CD4-positive, alpha-beta T cell treated with Interleukin-15 for 4 hours (primary cell): ENCODE measurements at places on chromosomes 1 and 21.

DNA sequence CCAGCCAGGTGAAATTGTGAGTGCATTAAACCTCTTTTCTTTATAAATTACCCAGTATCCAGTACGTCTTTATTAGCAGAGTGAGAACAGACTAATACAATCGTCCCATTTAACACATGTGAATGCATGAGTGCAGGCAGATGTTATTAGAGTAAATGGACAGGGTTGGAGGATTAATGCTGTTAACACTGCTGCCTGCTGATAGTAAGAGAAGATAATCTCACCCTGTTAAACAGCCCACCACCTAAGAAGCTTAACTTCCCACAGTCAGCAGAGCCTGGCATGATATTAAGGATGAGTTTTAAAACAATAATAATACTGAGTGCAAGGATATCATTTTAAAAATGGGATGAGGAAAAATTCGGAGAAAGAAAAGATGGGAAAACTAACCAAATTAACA, 181.4 kb upstream of the LHX8 start:
- DNase-seq = no peak

DNA sequence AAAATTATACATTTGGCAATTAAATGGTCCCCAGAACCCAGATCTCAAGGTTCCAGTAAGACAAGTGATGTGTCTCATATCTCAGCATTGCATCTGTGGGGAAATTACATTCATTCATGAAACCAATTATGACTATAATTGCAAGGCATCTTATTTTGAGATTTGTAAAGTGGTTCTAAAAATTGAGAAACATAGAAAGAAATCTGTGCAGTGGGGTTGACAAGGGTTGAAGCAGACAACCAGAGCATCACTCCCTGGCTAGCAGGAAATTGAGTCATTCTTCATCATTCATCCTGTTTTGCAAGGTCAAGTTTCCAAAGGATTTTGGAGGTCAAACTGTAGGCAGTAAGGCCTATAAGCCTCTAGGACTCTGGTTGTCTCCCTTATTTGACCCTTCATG, 25.1 kb upstream of the MROH9 start:
- DNase-seq = no peak

- no peak for DNase-seq
These were observed 218.8 kb upstream of the RRP15 start for GRCh38 chr1:218066332-218066731.

DNA sequence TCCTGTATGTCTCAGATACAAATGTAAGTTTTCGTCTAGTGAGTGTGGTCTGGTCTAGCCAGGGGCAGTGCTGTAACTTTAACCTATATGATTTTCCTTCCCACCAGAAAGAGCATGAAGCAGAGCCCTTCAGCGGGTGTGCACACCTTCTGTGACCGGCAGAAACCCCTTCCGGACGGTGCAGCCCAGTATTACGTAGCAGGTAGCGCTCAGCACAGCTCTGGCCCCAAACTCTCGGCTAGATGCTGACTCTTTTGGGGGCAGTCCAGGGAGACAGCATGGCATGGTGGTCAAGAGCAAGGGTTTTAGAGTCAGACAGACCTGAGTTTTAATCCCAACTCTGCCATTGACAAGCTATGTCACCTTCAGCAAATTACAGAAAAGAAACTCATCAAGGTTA, 28.0 kb upstream of the TMEM222 start:
- DNase-seq = no peak

- no peak for DNase-seq
These were observed 856 bp downstream of the LHX9 start for GRCh38 chr1:197917805-197918651.

- DNase-seq = peak; percentile 32
These were observed 31.2 kb upstream of the TSPEAR start for GRCh38 chr21:44742418-44743153.

DNA sequence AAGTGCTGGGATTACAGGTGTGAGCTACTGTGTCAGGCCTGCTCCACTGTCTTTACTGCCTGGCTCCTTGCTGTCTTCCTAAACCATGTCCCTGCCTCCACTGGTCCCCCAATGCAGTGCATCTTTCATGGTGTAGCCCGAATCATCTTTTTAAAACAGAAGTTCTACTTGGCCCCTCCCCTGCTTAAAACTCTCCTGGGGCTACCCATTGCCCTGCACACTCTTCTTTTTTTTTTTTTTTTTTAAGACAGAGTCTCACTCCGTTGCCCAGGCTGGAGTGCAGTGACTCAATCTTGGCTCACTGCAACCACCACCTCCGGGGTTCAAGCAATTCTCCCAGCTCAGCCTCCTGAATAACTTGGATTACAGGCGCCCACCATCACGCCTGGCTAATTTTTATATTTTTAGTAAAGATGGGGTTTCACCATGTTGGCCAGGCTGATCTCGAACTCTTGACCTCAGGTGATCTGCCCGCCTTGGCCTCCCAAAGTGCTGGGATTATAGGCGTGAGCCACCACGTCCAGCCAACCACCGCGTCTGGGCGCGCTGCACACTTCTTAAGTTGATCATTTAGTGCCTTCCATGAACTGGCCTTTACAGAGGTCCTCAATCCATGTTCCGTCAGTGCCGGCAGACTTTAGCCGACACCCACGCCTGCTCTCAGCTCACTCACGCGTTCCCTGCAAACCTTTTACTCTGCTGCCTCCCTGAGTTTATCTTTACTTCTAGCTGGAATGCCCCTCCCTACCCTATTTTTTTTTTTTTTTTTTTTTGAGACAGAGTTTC, 2.4 kb downstream of the FCN3 start:
- DNase-seq = no peak

DNA sequence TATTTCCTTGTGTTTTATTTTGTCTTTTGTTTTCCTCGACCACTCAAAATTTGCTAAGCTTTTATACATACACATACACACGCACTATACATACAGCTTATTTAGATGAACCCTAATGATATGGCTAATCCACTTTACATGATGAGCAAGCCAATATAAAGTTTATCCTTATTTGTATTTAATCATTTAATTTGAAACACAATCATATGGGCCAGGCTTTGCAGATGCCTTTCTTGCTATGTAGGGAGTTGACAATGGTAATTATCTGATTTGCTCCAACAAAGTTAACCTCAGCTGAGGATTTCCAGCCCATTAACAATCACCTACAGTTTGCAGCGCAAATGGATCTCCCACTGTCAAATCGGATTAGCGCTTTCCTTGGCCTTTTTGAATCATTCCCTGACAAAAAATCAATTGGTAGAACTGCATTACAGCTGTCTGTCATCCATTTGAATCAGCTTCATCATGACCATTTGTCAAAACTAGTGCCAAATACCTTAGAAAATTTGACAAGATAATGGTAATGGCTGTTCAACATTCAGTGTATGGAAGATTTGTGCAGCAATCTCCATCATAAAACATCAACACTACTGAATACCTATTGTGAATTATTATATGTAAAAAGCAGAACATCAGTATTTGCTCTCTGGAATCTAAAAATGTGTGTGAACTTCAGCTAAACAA, 352.6 kb downstream of the MRPL39 start:
- no peak for DNase-seq

DNA sequence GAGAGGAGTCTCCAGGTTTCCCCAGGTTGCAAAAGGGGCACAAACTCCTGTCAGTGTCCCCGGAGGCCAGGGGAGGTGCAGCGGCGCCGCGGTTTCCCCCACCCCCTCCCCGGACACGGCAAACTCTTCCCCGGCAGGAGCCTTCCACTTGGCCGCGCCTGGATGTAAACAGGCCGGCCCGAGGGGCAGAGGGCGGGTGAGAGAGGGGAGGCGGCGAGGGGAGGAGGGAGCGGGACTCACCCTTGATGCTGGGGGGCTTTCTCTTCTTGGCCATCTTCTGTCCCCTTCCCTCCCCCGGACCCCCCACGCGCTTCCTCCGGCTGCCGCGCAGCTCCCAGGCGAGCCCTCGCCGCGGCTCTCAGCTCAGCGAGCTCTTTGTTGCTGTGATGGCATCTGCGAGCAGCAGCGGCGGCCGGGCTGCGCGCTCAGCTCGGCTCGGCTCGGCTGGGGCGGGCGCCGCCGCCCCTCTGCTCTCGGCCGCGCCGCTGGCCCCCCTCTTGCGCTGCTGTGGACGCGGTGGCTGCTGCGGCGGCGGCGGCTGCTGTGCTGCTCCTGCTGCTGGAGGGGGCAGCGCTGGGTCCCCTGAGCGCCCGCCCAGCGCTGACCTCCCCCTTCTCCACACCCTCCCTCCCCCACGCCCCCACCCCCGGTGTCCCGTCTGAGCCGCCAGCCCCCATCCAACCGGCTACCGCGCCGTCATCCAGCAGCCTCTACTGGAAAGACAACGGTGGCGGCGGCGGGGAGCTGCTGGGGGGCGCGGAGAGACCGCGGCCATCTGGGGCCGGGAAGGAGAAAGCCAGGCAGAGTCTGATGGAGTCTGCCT, 4.9 kb upstream of the SLC44A5 start:
- no peak for DNase-seq

DNA sequence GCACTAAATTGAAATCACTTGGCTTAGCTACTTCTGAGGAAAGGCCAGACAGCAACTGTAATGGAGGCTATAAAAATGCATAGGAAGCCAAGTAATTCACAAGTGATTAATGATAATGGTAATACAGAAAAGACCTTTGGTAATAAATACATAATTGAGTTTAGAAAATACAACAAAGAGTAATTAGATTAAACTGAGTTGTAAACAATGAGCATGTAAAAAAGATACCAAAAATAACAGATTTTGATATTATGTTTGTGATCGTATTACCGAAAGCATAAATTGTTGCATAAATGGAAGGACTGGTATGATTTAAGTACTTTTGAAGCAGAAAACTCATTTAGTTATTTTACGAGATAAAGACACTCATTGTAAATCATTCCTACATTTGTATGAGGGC, 556.7 kb upstream of the TMPRSS15 start:
- no peak for DNase-seq

DNA sequence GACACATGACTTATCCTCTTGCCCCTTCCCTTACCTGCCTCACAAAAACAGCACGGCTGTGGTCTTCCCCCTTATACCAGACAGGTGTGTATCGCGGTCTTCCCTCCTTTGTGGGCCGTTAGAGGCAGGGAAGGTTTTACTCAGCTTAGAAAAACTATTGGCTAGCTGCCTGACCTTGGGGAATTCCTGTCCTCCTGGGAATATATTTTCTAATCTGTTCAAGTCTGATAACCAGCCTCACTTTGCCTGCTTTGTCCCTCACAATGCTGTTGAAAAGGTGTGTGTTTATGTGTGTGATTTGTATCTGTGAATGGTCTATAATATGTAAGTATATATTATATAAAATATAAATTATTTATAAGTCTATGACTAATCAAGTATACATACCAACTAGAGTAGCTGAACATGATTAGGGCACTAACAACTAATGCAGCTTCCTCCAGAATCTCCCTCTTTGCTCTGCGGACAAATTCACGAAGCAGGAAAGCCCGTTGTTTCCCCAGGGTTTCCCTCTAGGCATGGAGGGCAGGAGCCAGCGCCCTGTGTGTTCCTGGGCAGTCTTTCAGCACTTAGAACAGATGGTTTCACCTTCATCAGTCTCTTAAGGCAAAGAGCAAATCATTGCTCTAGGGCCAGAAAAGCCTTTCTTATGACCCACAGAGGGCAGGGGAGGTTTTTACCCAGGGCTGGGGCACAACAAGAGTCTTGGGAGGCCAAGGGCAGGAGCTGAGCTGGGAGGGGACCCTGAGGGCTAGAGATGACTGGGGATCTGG, 25.6 kb downstream of the SLC26A9 start:
- no peak for DNase-seq

DNA sequence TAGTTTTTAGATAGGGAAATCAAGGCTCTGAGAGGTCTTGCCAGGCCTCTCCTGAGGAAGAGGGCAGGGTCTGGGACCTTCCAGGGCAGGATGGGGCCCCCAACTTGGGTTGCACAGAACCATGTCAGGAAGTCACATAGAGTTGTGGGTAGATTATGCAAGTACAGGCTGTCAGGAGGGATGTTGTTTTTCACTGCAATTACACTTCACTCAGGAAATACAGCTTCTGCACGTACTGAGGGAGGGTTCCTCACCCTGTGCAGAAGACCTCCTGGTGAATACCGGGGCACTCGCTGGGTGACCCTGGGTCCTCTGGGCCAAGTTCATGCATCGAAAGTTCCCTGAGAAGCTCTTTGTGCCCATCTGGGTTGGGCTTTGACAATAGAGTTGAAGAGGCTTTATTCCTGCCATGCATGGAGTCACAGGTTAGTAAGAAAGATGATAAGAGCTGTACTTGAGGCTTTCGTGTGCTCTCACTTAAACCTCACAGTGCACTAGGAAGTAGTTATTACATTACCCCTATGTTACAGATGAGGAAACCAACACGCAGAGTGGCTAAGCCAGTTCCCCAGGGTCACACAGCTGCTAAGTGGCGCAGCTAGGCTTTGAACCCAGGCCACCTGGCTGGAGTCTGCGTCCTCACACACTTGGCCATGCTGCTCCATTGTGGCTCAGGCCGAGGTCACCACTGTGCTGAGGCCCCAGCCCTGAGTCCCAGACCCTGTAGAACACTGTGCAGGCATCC, 16.2 kb upstream of the TNFRSF1B start:
- DNase-seq = peak; percentile 54

GRCh38 chr1:233245191-233245765, 50.2 kb downstream of the PCNX2 start:
- no peak for DNase-seq

GRCh38 chr1:235329139-235329902, 951 bp downstream of the GGPS1 start:
- peak; percentile 60 for DNase-seq

- no peak for DNase-seq
These were observed 85.5 kb downstream of the C1orf94 start for GRCh38 chr1:34262023-34262853.

DNA sequence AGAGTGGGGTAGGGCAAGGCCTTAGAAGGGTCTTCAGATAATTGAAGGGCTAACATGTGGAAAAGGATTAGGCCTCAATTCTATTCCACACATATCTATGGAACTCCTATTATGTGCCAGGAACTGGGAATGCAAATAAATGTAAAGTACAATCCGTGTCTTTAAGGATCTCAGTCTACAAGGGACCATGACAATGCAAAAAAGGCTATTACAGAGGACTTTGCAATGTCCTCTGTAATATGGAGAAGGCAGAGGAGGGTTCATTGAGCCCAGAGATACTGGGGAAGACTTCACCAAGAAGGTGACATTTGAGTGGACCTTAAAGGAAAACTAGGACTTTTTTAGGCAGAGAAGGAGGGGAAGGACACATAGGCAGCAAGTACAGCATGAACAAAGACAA, 4.5 kb upstream of the SCMH1 start:
- DNase-seq = no peak

GRCh38 chr1:1941211-1941841, 22.2 kb upstream of the TMEM52 start:
- no peak for DNase-seq

GRCh38 chr1:200945111-200945510, 50.4 kb downstream of the INAVA start:
- no peak for DNase-seq

DNA sequence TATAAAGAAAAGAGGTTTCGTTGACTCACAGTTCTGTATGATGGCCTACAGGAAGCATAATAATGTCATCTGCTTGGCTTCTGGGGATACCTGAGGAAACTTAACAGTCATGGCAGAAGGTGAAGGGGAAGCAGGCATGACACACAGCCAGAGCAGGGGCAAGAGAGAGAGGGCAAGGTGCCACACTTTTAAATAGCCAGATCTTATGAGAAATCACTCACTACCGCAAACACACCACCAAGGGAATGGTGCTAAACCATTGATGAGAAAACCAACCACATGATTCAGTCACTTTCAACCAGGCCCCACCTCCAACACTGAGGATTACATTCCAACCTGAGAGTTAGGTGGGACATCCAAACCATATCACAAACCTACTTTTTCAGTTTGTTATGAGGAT, 245.9 kb upstream of the SGIP1 start:
- DNase-seq = peak; percentile 43
